ENCODE measurements at places on chromosomes 4 and X.
A peak's percentile ranks its signal among the peaks of the same experiment; 100 is the strongest.

DNA sequence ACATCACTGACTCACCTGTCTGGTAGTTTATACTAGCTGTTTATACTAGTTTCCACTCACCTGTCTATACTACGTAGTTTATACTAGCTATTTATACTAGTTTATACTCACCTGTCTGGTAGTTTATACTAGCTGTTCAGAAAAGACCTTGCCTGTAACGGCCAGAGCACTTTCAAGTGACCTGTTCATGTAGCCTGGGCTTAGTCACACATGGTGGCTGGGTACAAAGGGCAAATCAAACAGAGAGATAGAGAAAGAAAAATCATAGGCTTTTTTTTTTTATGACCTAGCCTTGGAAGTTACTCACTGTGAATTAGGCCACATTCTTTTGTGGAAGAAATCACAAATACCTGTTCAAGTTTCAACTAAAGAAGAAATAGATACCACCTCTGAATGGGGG, 30.7 kb upstream of the SPANXN4 start:
- no peak for DNase-seq

DNA sequence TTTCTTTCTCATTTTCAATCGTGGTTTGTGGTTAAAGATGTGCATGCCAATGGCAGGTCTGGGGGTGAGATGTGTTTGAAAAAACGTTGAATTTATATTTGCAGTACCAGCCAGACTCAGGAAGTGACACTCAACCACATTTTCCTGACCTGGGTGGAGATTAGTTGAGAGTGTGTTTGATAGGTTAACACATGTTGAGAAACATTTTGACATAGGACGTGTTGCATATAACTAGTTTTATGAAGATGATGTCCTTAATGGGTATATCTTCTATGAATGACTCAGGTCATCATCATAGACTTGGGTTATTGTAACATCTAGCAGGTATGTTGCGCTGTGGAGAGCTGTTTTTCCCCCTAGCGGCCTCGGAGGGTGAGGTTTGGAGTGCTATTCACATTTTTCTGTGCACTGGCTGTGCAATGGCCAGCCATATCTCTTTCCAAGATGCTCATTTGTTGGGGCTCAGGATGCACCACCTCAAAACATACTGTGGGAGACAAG, 21.7 kb upstream of the CD38 start:
- no peak for DNase-seq

GRCh38 chrX:153640736-153641575, 6.0 kb upstream of the DUSP9 start:
- DNase-seq: no peak

- no peak for DNase-seq
Observed at GRCh38 chr4:74453037-74453635, 8.2 kb downstream of the AREG start.

- DNase-seq: no peak
Observed at GRCh38 chr4:5340991-5341451, 289.7 kb downstream of the STK32B start.

GRCh38 chrX:22349116-22349515, 76.4 kb downstream of the CBLL2 start:
- no peak for DNase-seq

DNA sequence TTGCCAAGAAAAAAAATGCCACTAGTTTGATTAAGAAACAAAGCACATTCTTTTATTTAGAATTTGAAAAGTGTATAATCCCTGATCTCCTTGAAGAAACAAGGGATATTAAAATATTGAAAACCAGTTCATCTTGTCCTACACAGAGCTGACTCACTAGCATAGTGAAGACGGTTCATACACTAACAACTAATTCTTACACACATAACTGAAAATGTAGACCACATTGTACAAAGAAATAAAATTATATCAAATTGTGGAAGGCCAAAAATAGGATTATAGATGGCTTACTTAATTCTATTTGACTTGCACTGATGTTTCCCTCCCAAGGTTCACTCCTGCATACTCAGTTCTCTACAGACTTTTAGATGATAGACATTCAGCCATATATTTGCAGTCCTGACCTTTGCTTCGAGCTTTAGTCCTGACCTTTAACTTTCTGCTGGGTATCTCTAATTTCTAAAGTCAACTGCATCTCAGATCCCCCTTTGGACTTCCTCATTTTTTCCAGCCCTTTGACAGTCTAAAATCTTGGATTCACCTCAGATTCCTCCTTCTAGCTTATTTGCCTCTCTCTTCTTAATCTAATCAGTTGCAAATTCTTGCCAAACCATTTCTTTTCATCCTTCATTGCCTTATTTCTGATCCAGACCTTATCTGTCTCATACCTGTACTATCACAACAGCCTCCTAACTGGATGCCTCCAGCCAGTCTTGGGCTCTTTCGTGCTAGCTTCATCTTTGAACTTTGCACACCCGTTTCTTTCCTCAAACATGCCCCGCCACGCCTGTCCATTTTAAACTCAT, 4.5 kb upstream of the WWC2 start:
- no peak for DNase-seq

DNA sequence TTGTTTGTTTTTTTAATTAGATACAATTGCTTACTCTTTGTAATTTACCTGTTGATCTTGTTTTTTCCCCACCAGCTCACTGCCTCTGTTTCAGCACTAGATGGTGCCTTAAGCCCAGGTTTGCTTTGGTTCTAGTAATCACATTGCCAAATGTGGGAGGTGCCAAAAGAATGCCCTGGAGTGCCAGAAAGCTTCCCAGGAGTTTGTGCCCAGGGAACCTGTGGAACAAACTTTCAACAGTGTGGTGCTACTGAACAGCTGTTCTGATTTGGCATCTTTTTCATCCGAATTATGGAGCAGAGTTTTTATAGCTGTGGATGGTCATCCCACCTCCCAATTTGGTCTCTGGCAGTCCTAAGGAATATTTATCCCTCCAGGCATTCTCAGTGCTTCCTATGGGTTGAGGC, 1000.7 kb downstream of the STIM2 start:
- DNase-seq: peak; percentile 48

GRCh38 chrX:63738696-63739095, 46.3 kb downstream of the ARHGEF9 start:
- DNase-seq: no peak

DNA sequence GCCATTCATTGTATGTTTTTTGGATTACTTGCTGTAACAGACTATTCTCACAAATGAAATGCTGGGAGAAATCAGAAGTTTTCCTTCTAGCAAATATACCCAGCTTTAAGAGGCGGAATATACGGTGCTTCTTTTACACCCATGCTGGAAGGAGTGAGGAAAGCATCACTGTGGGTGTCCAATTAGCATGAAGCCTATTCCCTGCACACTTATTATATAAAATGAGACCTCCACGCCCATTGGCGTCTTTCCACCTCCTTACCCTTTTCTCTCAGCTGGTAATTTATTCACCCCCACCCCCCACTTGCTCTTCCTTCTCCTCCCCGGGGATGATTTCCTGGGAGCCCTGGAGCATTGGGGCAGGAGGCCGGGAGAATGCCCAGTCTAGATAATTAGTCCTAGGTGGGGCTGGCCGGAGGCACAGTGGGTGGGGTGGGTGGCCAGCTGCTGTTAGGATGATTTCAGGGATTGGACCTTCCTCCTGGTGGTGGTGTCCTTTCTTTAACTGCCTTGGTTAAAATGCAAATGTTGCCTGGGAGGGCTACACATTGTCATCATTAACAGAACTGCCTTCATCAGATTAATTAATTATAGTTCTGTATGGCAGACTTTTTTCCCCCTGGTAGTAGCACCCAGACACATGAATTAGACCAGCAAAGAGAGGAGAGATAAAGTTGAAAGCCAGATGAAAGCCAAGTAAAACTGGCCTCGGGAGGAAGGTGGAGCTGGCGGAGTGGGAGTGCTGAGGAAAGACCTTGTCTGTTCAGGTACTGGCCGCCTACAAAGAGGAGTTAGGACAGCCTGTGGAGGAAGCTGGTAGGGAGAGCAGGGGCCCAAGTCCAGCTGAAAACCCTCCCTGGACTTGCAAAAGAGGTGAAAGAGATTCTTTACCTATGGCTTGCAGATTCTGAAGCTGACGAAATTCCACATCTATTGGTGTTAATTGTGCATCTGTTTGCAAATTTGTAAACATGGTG, 11.4 kb downstream of the SHROOM2 start:
- no peak for DNase-seq

- DNase-seq: no peak
Observed at GRCh38 chr4:69120870-69121269, 24.6 kb downstream of the UGT2B7 start.
